ENCODE measurements at places on chromosomes 12 and 14. TPM values are rescaled to one million over a fixed set of nuclear protein-coding genes. Genes with fewer than 3 reads are reported as not detected.

SOX5 gene
- 15.0 TPM for total RNA-seq

DNA sequence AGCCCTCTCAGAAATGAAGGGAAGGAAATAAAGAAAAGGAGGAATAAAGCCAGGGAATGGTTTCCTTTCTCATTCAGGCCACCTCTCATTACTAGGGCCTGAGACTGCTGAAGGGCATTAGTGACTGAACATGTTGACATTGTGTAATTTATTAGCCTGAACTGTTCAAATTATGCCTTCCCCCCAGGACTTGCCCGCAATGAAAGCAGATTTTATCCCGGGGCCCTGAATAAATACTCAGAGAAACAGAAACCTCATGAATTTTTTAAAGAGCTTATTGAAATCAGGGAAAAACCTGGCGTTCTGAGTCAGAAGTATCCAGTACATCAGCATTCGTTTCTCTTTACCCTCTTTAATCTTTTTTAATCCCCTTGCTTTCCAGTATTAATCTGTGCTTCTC is 35.9 kb upstream of the WSCD2 start:
- no peak for DNase-seq

- DNase-seq: no peak
Observed at GRCh38 chr14:78704965-78705364, 534.8 kb downstream of the NRXN3 start.

- no peak for DNase-seq
Observed at GRCh38 chr14:95023886-95024285, 133.4 kb downstream of the DICER1 start.

DNA sequence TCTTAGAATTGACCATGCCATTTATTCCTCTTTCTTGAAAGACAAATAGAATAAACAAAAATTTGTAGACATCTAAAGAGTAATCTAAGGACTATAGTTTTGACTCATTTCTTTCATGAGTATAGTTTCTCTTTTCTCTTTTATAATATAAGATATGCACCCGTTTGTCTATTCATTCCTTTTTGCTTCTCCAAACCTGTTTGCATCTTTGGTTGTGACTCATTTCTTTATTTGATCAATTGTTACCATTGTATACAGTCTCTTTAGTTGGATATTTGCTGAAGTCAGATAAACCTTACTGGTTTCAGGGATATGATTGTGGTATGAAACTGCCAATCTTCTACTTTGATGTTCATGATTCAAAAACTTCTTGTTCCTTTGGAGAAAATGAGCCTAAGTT is 268.7 kb downstream of the FBXL14 start:
- no peak for DNase-seq

DNA sequence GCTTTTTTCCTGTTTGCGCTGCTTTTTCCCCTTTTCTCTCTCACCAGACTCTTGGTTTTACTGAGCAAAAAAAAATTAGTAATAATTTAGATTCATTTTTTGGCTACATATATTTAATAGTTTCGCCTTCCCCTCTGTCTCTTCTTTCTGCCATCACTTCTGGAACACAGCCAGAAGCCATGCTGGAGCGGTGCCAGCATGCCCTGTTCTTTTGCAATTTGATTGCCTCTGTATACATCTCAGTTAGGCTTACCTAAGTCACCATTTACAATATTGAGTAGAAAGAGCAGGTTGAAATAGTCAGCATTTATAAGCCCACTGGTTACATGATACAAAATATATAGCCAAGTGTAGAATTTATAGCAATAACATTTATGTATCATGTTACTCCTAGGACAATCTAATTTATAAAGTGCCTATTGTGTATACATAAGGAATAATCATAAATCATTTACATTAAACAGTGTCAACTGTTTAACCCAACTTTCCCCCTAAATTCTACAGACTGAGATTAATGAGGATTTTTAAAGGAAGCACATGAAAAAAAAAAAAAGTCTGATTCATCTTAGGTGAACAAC is 413.8 kb upstream of the SOX5 start:
- DNase-seq: no peak

DNA sequence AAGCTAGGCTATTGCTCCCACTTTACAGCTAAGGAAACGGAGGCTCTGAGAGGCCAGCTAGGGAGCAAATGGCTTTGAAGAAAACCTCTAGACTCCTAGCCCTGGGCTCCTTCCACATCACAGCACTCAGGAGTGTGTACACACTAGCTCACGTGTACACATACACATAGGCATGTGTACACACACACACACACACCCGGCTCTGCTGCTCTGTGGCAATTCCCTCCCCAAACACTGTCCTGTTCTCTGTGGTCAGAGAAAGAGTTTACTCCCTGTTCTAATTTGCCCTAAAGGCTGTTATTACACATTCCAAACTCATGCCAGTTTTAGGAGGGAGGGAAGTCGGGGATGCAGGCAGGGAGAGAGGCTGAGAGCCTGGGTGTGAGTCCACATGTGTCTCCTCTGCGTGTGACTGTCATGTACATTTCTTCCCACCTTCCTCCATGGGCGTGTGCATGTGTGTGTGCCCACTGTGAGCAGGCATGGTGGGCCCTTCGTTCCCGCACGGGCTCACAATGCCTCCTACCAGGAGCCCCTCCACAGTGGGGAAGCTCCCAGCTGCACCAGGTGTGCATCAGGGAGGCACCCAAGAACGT is 14.2 kb downstream of the TRPV4 start:
- no peak for DNase-seq

All from mucosa of gallbladder (tissue), 1 donor.